ENCODE measurements at places on chromosomes 12 and 14. TPM values are rescaled to one million over a fixed set of nuclear protein-coding genes. Genes with fewer than 3 reads are reported as not detected.

The CISTR gene
- not detected for total RNA-seq

The CCDC196 gene
- not detected for total RNA-seq

The ADCK1 gene
- total RNA-seq, result 8.0 TPM

The PTPRO gene
- 4.6 TPM for total RNA-seq

DNA sequence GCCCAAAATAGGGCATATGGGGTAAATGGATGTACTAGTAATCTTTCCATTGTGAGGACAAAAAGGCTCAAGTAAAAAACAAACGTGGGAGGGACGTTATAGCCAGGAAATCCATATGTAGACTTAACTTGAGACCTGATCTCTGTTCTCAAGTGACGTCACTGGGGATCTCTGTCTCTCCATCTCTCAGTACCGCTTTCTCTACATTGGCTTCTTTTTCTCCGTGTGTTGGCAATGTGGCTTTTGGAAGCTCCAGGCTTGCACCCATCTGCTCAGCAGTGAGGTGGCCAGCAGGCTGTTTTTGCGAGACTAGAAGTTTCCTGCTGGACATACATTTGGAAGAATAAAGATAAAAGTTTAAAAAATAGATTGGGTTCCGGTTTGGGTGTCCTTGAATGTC, 66.0 kb upstream of the NRXN3 start:
- no peak for DNase-seq

GRCh38 chr12:122421821-122422729, at the start of gene CLIP1:
Gene CLIP1 (minus strand): TSS chr12:122422669. CDS start chr12:122380452, 42,217 bp downstream.
- peak; percentile 71 for DNase-seq

- DNase-seq, result no peak
Observed at GRCh38 chr14:51774209-51774608, 86.2 kb upstream of the GNG2 start.
